Neural crest cell (in vitro differentiated cells): ENCODE measurements at places on chromosomes 4 and X. TPM values are rescaled to one million over a fixed set of nuclear protein-coding genes. Genes with fewer than 3 reads are reported as not detected.

NAP1L2 gene
- total RNA-seq, result 7.2 and 7.3 TPM in 2 replicates

IQCM gene
- not detected in 2 replicates for total RNA-seq

TMPRSS11D gene
- not detected in 2 replicates for total RNA-seq

DCHS2 gene
- 0.91 and 1.2 TPM in 2 replicates for total RNA-seq

CBLL2 gene
- total RNA-seq, result not detected in 2 replicates
